Endodermal cell (in vitro differentiated cells): ENCODE measurements at places on chromosomes 6 and 20. TPM values are rescaled to one million over a fixed set of nuclear protein-coding genes. Genes with fewer than 3 reads are reported as not detected.

The EMILIN3 gene
- total RNA-seq = 3.9 and 5.3 TPM in 2 replicates

The MED20 gene
- total RNA-seq = 34.4 and 38.4 TPM in 2 replicates

The OLIG3 gene
- total RNA-seq = not detected in 3 replicates

GRCh38 chr6:154499855-154500589 is 10.5 kb downstream of the CNKSR3 start:
- no peak for DNase-seq

DNA sequence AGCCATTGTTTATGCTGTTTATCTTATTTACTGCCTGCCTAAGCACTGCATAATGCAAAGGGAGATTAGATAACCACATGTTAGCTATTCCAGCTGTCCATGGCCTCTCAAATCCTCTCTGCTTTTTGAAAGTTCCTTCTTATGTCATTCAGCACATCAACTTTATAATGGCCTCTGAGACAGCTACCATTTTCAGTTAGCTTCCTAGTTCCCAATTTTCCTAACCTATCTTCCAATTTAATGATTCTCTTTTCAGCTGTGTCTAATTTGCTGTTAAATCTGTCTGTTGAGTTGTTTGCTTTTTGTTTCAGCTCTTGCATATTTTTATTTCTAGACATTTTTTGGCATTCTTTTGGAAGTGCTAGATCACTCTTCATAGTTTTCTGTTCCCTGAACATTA is 173.4 kb upstream of the PLCB4 start:
- no peak for DNase-seq

GRCh38 chr20:17485017-17485416 is 46.2 kb downstream of the BFSP1 start:
- DNase-seq = no peak

- DNase-seq = no peak
Measured at GRCh38 chr6:119184008-119184648, 105.7 kb upstream of the FAM184A start.

GRCh38 chr20:49385465-49385864 is 97.0 kb downstream of the KCNB1 start:
- DNase-seq = peak; percentile 71

DNA sequence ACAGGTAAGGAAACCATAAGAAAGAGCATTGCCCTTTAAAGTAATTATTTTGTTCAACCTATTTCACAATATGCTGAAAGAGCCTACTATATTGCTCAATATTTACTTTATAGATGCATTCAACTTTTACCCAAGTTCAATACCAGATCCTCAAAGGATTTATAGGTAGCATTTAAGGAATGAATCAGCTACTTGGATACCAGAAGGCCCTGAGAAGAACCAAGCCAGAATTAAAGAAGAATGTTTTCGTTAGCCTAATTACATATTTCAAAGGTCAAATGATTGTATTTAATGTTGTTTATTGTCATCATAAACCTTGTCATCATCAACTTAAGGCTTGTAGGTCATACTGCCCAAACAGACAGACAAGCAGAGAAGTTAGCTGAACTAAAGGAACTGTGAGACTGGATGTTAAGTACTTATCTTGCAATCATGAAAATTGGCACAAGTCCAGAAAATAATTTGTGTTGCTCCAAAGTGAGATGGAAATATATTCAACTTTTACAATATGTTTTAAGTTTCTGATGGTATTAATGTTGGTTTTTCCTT is 636.7 kb downstream of the RFPL4B start:
- no peak for DNase-seq

- DNase-seq = no peak
Measured at GRCh38 chr6:51954681-51955080, 132.7 kb downstream of the PKHD1 start.

DNA sequence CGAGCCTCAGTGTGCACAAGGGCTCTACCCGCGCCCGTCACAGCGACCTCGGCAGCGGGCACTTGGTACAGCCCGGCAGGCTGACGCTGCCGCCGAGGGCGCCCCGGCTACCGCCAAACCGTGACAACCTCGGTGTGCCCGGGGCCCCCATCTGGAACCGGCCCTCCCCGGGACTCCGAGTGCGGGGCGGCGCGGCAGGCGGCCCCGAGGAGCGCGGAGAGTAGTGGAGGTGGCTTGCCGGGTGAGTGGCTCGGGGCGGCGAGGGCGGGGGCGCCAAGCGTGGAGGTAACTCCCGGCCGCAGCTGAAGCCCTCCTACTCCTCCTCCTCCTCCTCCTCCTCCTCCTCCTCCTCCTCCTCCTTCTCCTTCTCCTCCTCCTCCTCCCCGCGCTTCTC is at the start of gene ISM1:
TSS of gene ISM1 (plus strand) at position 371 of the 394 bp plus-strand sequence. CDS start 503 bp downstream, outside the sequence.
- DNase-seq = peak; percentile 81

DNA sequence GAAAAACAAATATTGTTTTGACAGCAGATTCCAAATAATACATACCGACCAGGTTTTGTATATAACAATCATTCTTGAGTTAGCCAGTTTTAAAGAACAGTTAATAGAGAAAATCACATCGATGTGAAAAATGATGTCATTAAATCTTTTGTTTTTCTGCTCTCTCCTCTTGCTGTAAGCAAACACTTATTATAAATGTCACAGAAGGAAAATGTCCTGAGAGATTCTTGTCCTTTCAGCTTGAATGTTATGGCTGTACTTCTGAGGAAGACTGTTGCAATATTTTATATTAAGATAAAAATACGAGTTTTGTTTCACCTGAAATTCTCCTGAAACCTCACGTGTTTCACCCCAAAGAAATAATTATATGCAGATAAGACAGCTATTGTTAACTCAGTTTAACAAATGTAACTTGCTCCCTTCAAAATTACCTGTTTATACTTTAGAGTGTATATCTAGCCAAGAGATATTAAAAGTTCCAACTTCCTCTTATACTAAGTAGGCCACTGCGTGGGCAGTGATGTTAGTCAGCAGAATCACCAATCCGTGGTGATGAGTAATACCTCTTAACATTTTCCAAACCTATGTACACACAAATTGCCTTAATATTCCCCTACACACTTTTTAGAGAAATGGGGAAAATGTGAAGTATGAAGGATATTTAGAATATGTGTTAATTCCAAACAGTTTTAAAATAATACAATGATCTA is 1111.4 kb upstream of the CITED2 start:
- DNase-seq = no peak

GRCh38 chr6:35038076-35038475 is 103.1 kb downstream of the TCP11 start:
- DNase-seq = no peak

DNA sequence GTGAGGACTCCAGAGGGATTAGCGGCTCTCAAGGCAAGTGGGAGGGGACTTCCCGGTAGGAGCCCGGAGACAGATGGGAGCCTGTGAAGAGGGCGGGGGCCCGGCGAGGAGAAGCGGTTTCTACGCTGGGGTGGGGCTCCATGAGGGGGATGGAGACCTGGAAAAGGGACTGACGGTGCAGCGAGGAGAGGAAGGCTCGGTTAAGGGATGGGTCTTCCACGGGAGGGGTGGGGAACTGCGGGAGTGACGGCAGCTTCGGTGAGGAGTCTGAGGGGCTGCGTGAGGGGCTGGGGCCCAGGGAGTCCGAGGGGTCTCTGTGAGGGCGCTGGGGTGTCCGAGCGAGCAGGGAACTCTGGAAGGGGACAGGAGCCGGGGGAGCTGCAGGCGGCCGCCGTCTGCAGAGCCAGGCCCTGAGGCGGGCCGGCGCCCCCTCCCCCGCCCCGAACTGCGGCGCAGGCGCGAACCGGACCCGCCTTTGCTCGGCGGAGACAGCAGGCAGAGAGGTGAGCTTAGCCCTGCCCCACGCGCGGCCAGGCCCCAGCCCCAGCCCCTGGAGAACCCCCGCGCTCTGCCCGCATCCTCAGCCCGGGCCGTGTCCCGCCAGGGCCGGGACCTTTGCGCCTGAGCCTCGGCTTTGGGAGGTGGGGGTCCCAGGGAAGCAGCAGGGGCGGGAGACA is at the start of gene NRSN2:
TSS of gene NRSN2 (plus strand) at position 472 of the 677 bp plus-strand sequence. CDS start 2,533 bp downstream, outside the sequence.
- peak; percentile 86 for DNase-seq
